ENCODE measurements at places on chromosomes 12 and 14.

GRCh38 chr12:53267999-53268629 is at the start of gene ESPL1:
Gene ESPL1, plus strand, starts transcription at chr12:53268299. Its CDS starts 468 bp downstream, at chr12:53268767.
- DNase-seq: peak; percentile 83

GRCh38 chr12:131454418-131455217 is 256.3 kb upstream of the SFSWAP start:
- no peak for DNase-seq

DNA sequence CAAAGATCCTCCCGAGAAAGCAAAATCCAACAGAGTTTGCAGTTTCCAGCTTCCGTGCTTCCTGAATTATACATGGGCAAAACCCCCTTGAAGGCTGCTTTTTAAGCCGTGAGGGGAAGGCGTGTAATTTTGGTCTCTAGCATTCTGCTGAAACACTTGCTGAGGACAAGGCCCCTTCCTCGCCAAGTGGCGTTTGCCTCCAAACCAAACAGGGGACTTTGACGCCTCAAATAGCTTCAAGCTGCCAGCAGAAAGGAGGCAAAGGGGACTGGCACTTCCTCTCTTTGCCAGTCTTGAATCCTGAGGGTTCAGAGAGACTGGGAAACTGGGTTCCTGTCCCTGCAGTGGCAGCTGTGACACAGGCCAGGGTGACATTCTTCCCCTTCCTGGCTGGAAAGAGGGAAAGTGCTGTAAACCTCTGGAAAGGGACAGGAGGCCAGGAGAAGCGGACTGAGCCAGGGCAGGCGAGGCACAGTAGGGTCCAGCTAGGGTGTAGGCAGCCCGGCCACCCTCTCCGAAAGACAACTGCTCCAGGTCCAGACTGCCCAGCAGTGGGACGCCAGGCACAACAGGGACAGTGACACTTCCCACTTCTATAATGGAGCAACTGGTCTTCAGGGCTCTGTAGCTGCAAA is 96.2 kb upstream of the MED13L start:
- DNase-seq: no peak

- DNase-seq: no peak
Measured at GRCh38 chr12:113161415-113162016, 12.0 kb downstream of the CFAP73 start.

GRCh38 chr14:71711619-71712018 is 220.6 kb upstream of the RGS6 start:
- no peak for DNase-seq

- DNase-seq: no peak
Measured at GRCh38 chr12:119592232-119592631, 1.3 kb upstream of the TMEM233 start.

DNA sequence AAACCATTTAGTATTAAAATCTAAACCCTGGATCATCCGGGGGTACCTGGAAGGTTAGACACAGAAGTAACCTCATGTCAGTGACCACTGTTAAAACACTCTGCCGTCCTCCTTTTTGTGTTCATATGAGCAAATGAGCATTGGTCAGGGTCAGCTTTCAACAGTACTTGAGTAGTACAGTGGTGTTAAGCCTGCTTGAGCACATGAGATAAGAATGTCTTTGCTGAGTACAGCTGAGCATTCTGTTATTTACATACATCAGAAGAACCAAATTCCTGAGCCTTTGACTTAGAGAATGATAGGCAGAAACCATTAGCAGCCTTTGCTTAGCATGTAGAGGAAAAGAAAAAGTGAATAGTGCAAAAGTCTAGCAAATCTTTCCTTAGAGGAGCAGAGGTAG is 38.6 kb upstream of the LRTM2 start:
- no peak for DNase-seq

DNA sequence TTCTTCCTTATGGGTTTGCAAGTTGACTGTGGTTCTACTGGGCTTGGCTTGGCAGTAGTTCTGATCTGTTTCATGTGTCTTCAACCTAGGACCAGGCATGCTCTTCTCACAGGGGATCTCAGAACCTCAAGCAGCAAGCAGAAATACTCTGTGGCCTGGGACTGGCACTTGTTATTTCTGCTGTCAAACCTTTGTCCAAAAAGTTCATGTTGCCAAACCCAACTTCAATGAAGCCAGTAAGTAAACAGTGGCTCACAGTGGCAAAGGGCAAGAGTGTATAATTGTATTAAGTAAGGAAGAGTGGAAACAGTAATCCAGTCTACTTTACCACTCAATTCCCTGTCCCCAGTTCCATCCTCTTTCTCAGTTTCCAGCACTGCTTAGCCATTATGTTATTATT is 15.7 kb upstream of the HMGA2 start:
- no peak for DNase-seq

DNA sequence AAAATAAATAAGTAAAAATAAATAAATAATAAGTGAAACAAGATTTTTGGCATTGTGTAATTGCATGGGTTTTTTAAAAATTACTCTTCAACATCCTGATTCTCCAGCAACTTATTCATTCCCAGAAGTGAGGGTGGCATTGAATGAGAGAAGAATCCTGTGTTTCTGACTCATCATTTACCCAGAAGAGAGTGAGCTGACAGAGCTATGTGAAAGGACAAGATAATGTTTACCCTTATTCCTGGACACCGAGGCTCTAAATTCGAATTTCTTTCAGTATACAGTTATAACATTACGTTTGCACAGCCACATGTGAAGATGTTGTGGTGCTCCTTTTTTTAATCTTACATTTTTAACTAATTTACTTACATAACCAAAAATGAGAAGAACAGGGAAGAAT is 36.4 kb downstream of the BBS10 start:
- no peak for DNase-seq

DNA sequence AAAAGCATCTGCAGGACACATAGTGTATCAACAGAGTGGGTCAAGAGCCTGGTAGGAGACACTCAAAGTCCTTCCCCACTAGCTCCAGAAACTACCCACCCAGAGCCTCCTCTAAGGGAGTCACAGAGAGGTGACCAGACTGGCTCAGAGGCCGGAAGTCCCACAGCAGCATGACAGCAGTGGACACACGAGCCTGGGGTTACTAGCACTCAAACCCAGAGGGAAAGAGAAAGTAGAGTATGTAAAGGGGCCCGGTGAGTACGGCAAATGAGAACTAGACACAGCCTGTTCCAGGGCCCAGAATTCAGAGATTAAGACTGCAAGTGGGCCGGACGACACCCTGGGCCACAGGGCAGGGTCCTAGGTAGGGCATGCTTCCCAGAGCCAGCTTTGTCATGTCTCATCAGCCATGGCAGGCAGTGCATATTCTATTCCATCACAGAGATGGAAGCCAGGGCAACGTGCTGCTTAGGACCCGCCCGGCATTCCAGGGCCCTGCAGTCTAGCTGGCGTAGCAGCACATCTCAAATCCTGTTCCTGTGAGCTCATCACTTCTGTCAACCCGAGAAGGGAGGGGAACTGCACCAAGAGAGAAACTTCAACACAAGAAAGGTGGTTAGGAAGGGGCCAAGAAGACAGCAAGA is 4.2 kb downstream of the IFFO1 start:
- DNase-seq: no peak

DNA sequence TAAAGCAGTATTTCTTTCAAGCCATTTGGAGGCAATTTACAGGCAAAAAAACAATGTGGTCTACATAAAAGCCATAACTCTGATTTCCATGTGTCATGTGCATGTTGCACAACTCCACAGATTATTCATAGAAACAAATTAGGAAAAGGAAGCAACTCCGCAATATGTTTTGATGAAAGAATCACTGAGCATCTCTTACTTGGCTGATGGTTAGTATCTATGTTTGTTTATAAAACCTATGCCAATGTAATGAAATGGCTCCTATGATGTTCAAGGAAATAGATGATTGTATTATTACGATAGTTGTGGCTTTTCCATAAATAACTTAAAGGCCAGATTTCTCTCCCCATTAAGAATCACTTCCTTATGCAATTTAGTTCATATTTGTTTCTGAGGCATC is 373.7 kb downstream of the CCDC91 start:
- no peak for DNase-seq

- no peak for DNase-seq
Measured at GRCh38 chr12:117563706-117564105, 202.3 kb upstream of the NOS1 start.

GRCh38 chr14:35399083-35399937 is 5.2 kb downstream of the NFKBIA start:
- DNase-seq: no peak

DNA sequence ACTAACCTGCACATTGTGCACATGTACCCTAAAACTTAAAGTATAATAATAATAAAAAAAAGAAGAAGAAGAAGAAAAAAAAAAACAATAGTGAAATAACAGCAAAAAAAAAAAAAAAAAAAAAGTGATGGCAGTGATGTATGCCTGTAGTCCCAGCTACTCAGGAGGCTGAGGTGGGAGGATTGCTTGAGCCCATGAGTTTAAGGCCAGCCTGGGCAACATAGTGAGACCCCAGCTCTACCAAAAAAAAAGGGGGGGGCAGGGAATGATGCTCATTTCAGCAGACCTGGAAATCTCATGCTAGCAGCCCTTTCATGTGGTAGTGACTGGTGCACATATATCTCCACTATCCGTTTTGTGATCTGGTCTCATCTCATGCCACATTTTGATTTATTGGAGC is 20.8 kb downstream of the TRAFD1 start:
- no peak for DNase-seq

- DNase-seq: no peak
Measured at GRCh38 chr12:21429994-21430393, 7.5 kb upstream of the PYROXD1 start.

DNA sequence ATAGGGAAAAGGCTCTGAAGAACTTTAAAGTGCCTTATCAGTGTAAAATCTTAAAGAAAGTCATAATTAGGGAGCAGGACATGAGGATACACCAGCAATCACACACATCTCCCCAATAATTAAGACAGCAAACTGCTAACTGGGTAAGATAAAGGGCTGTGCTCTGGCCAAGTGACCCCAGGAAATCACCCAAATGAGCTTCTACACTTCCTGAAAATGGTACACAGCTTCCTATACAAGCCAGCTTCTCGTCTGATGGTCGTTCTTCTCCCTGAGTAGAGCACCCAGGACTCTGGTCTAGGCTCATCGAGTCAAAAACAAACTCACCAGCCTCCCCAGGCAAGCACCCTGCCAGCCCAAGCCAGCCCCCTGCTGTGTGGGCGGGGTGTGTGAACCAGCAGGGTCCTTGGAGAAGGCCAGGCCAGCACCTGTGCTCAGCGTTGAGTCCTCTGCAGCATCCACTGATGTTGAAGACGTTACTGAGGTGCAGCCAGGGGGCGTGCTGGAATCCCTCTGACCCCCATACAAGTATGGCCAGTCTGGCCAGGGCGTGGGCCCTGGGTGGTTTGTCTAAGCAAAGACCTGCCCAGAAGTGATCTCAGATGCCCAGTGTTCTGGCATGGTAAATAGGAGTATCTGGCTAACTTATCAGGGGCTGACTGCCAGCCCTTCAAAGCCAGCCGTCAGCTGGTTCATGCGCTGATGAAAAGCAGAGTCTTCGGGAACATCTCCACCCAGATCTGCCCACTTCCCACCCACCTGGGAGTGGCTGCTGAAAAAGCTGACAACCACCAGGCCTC is 41.4 kb downstream of the ACTN1 start:
- DNase-seq: no peak

DNA sequence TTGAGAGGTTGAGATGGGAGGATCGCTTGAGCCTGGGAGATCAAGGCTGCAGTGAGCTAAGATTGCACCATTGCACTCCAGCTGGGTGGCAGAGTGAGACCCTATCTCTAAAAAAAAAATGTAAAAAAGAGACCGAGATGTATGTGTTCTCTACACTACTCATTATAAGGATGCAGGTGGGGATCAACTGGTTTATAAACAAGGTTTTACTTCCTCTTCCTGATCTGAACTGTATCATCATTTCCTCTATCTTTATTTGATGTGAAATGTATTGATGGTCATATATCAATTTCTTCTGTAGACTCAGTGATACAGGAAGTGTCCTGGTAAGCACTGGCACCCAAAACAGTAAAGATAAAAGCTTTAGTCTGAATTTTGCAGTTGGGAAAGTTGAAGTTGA is 20.1 kb upstream of the USP44 start:
- no peak for DNase-seq

GRCh38 chr12:2248087-2248900 is 195.5 kb downstream of the CACNA1C start:
- no peak for DNase-seq

DNA sequence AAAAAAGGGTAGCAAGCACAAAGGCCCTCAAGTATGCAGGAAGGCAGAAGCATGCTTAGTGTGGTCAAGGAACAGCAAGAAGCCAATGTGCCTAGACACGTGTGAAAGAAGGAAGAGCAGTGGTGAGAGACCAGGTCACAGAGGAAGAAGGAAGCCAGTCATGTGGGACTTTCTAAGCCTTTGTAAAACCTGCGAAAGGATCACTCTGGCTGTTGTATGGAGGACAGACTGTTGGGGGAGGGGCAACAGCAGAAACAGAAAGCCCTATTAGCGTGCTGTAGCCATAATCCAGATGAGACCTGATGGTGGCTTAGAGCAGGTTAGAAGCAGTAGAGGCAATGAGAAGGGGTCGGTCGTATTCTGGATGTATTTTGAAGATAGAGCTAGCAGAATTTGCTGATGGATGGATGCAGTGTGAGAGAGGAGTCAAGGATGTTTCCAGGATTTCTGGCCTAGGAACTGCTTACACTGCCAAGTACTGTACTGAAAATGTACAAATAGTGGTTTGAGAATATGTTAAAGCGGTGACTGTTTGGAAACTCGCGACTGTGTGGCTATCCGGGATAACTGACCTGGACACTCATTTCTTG is 5.7 kb upstream of the MLF2 start:
- no peak for DNase-seq

DNA sequence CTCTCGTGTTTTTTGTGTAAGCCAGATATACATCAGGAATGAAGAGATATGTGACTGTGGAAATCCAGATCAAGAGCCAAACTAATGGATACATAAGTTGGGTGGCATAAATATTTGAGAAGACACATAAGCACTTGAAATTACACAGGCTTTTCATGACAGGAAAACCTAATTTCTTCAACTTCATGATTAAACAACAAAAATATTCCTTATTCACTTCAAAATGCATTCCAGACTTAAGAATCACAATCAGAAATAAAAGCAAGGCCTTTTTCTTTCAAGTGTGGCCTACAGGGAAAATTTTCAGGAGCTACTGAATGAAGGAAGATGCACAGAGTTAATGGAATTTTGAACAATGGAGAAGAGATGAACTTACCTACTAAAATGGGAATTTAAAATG is 515.6 kb downstream of the FOXG1 start:
- no peak for DNase-seq

GRCh38 chr12:70719672-70720420 is 82.6 kb upstream of the PTPRB start:
- peak; percentile 20 for DNase-seq

GRCh38 chr12:29656762-29657538 is 126.8 kb downstream of the TMTC1 start:
- DNase-seq: no peak

GRCh38 chr14:92341791-92342190 is 18.8 kb downstream of the SLC24A4 start:
- no peak for DNase-seq
